HL-60 (cell line): ENCODE measurements at places on chromosomes 5 and 9.
A peak's percentile ranks its signal among the peaks of the same experiment; 100 is the strongest.

GRCh38 chr5:174489215-174489614 is 235.2 kb upstream of the MSX2 start:
- DNase-seq: no peak

DNA sequence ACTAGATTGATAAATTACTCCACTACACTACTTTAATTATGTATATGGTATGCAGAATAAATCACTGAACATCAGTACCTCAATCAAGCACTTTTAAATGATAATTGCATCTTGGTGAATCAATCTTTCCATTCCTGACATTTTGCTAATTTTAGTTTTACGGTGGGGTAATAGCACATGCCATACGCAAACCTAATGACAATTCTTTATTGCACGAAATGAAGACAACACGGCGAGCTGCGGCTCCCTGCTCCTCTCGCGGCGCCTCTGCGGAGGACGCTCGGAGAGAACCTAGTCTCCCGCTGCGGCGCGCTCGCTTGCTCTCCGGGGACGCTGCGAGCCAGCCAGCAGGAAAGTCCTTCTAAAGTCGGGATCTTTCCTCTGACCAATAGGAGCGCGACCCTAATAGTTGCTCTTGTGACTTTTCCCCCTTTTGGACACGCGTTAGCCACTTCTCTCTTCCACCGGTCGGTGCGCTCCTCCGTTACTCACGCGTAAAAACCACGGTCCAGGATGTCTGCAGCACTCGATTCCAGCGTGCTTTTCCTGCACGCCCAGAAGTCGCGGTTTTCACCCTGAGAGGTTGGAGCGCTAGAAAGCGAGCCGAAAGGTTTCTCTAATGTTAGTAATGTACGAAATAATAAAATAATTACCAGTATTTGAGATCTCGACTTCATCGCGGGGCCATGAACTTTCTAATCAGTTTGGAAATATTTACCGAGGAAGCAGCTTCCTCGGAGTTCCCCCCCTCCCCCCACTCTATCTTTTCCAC is 1.0 kb upstream of the MEF2C start:
- no peak for DNase-seq

DNA sequence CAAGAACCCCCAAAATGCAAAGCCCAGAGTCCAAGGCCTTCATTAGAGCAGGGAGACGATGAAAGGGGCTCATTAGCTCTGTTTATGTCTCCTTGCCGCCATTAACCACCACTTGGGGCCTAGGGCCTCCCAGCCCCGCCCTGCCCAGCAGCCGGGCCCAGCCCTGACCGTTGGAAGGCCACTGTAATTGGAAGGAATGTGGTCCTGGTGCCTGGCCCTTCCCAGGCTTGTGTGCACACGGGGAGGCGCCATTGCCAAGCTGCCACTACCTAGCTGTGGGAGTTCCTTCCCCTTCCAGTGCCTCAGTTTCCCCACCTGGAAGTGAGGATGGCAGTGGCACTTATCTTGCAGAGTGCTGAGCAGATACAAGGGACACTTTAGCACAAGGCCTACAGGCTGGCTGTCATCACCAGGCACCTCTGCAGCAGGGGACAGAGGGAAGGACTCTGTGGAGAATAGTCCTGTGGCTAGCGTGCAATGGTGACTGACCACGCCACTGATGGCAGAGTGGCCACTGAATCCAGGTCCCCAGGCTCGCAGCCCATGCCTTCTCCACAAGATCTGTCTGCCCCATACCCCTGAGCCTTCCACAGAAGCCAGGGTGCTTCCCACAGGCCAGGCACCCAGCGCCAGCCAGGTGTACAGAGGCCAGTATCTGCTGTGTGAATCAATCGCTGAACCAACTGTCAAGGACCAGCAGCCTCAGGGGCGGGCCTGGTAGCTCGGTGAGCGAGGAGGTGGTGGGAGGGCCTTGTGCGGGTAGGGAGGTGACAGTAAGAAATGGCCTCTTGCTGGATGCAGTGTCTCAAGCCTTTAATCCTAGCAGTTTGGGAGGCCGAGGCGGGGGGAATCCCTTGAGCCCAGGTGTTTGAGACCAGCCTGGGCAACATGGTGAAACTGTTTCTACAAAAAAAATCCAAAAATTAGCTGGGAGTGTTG is 20.8 kb downstream of the GBGT1 start:
- DNase-seq: no peak

DNA sequence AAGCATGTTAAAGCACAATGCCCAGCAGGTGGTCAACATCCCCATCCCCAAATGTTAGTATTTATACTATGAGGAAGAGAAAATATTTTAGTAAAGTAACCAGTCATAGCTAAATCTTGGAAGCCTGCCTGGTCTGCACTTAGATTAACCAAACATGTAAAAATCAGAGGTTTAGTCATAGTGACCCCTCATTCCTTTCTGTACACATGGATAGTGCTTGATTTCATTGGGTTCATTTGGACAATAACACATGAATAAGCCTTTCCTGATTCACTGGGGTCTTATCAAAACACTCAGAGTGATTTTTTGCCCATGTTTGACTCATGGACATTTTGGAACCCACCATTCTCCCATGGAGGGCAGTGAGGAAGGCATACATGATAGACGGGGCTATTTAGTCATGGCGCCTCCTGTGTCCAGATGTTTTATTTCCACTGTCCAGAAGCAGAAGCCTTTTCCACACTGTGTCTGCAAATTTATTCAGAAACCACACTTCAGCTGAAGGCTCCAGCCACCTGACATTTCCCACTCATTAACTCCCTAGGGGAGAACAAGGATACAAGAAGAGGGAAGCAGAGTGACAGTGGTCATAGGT is 32.5 kb downstream of the OR1J1 start:
- no peak for DNase-seq

GRCh38 chr5:8934455-8934854 is 611.4 kb downstream of the SEMA5A start:
- no peak for DNase-seq

GRCh38 chr9:137301081-137301947 is 757 bp downstream of the NRARP start:
- peak; percentile 36 for DNase-seq

DNA sequence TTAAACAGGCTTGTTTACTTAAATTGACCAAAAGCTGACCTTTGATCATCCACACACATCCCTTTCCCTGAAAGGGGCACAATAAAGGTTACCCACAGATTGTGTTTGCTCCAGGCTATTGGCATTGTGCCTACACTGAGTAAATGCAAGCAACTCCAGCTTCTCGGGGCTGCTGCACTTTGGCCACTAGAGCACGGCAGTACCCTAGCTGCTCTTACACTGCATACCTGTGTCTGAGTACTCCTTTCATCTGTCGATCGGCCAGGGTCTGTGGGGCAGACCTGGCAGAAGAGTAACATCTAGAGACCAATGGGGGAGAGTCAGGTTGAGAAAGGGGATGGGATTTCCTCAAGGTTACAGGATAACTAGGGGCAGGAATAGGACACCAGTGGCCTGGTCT is 281.9 kb upstream of the NMUR2 start:
- no peak for DNase-seq

DNA sequence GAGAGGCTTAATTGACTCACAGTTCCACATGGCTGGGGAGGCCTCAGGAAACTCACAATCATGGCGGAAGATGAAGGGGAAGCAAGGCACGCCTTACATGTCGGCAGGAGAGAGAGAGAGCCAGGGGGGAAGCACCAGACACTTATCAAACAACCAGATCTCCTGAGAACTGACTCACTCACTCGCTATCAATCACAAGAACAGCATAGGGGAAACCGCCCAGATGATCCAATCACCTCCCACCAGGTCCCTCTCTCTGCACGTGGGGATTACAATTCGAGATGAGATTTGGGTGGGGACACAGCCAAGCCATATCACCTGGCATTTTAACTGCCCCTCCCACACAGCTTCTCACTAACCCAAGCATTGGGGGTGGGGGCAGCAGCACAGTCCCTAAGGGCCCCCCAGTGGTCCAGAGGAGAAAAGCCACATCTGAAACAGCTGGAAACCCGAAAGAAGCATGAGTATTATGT is 76.1 kb upstream of the ASS1 start:
- no peak for DNase-seq
